ENCODE measurements at places on chromosomes 12 and 14.

DNA sequence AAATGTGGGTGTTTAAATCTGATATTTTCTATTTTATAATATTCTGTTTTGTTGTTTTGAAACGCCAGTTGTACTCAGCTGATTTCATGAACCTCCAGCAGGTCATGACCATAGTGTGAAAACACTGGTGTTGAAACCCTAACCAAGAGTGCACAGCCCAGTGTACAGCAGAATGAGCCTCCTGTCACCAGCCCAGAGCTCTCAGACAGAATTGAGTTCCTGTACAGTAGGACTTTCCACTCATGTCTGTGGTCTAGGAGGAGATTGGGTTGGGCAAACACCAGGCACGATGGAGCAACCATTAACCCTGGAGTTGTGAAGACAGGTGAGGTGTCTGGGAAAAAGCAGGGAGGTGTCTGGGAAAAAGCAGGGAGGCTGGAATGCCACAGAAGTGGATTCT, 908.8 kb downstream of the VRK1 start:
- DNase-seq, result no peak

DNA sequence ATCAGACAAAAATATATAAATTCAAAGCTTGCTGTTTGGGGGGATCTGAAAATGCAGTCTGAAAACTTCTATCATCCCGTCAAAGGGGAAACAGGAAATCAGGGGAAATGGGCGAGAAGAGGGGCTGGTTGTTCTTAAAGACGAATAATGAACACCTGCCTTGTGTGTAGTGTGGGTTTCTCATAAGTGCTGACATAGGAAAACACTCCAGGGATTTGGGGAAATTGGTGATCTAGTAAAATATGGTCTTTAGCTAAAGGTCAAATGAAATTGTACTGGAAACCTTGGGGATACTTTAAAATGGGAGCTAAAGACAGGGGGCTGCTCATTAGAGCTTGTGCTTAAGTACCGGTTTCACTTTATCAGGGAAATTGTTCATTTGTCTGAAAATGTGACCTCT, 39.6 kb upstream of the PIK3C2G start:
- no peak for DNase-seq

- DNase-seq, result no peak
These were observed 26.9 kb downstream of the TEP1 start for GRCh38 chr14:20386276-20386855.

DNA sequence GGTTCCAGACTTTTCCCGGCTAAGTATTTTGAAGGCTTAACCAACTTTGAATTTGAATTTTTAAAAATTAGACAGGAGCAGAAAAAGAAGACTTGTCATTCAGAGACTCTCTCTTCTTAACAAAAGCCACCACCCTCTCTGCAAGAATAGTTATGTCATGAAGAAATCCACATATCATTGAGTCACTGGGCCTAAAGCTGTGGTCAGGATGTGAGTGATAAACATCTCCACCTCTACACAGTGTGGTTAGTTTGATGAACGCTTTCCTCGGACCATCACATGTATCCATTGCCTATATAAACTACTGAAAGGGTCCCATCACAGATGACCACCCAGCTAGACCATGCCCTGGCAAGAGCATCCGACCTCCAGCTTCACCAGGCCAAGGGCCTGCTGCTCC, 226.1 kb downstream of the KSR2 start:
- no peak for DNase-seq

GRCh38 chr14:90828642-90829487, 12.6 kb upstream of the TTC7B start:
- DNase-seq, result no peak

DNA sequence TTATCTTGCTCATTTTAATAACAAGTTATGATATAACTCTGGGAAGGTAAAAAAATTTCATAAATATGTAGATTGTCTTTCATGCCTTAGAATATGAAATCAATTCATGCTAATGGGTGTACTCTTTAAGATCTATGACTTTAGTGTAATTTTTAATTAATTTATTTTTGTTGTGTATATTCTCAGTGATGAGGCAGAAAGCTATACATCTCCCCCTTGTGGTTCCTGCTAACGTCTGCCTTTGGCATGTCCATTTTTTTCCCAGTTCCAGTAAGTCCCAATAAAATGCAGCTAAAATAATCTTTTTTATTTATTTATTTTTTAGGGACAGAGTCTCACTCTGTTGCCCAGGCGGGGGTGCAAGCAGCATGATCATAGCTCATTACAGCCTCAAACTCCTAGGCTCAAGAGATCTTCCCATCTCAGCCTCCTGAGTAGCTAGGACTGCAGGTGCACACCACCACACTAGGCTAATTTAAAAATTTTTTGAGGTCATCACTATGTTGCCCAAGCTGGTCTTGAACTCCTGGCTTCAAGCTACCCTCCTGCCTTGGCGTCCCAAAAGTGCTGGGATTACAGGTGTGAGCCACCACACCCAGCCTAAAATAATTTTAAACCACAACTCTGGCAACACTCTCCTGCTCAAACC, 3.3 kb upstream of the CHURC1 start:
- peak; percentile 70 for DNase-seq

DNA sequence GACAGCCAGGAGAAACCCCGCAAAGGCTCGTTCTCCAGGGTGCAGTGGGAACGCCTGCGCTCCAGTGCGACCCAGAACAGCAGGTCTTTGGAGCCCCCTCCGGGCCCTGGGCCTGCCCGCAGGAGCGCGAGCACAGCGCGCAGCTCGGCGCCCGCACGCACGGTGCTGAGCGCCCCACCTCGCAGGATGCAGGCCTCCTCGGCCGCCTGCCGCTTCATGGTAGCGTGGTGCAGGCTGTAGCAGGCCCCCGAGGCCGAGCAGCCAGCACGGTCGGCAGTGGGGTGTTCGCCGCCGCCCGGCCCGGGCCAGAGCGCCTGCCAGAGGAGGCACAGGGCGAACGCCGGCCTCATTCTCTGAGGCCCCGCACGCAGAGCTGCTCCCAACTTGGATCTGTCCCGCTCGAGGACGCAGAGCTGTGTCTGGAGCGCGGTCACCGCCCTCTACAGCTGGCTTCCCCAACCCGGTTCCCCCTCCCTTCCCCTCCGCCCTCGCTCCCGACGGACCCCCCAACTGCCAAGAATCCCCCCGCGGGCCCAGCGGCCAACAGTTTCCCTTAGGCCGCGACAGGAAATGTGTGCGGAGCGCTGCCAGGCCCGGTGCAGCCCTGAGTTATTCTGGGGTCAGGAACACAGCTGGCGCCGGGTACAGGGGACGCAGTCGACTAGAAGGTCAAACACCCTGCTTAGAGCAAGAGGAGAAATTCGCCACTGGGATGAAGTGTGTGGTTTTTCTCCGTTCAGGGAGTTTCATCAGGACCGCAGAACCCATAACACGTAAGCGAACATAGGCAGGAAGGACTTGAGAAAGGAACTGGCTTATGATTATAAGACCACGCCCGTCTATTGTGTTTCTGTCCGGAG, at the start of gene CLEC14A:
Gene CLEC14A, minus strand, starts transcription at position 421 of the 860 bp plus-strand sequence. Its CDS starts 71 bp downstream, at position 350.
- DNase-seq, result peak; percentile 70

DNA sequence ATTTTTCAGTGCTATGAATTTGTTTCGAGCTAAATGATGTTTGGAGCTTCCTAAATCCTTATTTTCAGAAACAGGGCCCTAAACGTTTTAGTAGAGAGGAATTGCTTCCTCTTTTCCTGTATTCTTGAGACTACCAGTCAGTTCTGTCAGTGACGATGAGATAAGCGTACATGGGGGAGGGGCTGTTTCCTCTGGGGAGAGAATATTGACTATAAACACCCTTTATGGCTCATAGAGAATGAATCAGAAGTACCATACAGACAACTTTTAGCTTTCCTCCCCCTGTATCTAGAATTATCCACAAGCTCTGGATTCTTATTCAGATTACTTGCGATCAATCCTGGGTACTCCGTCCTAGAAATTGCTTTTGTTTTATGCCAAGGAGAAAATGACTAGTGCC, 5.1 kb downstream of the TBK1 start:
- DNase-seq, result no peak

- DNase-seq, result no peak
These were observed 80.6 kb downstream of the PRKAB1 start for GRCh38 chr12:119748497-119748896.

- no peak for DNase-seq
These were observed 6.5 kb upstream of the PRIMA1 start for GRCh38 chr14:93794756-93795155.

DNA sequence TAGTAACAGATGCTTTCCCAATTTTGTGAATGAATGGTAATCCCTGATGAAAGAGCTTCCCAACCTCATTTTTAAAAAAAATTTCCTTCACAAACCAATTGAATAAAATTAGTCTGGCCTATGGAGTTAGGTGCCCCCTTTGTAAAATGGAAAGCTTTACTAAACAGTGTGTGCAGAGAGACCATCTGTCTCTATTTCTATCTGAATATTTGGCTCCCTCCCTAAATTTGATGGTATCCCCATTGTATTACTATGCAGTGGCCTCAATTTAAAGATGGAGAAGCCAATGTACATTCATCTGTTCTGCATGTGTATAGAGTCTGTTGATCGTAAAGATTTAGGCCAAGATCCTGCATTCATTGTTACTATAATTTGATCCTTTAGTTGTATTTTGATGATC, 397.7 kb upstream of the RGS6 start:
- no peak for DNase-seq

GRCh38 chr12:124902916-124903315, 11.5 kb downstream of the UBC start:
- no peak for DNase-seq

DNA sequence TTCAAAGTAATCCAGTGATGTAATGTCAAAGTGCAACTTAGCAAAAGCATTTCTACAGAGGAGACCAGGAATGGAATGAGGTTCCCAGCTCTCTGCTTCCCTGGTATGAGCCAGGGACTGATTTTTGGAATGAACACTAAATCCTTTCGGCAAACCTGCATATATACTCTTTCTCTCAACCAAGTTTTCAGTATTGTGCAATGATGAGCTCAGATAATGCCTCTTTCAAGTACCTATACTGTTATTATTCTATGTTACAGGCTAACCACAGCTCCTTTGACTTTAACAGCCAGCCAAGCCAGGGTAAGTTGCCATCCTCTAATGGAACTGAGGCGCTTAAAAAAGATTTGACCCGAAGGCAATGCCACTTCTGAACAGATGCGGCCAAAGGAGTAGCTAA, 104.9 kb upstream of the FSCB start:
- DNase-seq, result no peak

DNA sequence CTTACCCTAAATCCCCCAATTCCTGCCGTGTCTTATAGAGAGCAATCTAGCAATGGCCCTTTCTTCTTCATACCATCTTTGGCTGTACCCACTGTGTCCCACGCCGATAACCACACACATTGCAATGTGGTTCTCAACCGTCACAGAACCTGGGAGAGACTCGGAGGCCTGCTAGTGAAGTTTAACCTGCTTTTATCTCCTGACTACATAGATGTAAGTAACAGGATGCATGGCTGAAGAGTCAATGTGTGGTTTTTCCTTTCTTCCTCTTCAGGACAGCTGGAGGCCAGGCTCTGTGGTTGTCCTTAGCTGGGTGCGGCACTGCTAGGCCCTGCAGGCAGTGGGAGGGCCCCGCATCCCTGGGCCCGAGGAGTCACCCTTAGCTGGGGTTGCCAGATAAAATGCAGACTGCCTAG, 51.3 kb downstream of the ZNF664 start:
- no peak for DNase-seq

- DNase-seq, result no peak
These were observed 47.5 kb downstream of the PRKCH start for GRCh38 chr14:61368781-61369453.
